NCI-H1436 treated with DMSO at 0.1 percent for 48 hours (cell line): ENCODE measurements at places on chromosomes 4 and X.

DNA sequence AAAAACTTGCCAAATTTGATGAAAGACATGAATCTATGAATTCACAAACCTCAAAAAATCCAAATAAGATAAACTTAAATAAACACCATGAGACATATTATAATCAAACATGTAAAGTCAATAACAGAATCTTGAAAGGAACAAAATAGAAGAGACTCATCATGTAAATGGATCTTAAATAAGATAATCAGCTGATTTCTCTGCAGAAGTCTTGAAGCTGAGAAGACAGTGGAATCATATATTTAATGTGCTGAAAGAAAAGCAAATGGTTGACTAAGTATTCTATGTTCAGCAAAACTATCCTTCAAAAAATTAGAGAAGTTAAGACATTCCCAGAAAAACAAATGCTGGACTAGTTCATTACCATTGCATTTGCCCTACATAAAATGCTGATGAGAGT lies 215.7 kb upstream of the SPIN4 start:
- no peak for DNase-seq

GRCh38 chr4:116478343-116478742 lies 607.0 kb downstream of the TRAM1L1 start:
- no peak for DNase-seq

GRCh38 chr4:93436000-93436626 lies 392.4 kb upstream of the ATOH1 start:
- no peak for DNase-seq

- no peak for DNase-seq
Observed at GRCh38 chrX:41009850-41010846, 75.1 kb upstream of the USP9X start.

GRCh38 chr4:142656178-142656577 lies 189.9 kb downstream of the INPP4B start:
- DNase-seq = no peak

DNA sequence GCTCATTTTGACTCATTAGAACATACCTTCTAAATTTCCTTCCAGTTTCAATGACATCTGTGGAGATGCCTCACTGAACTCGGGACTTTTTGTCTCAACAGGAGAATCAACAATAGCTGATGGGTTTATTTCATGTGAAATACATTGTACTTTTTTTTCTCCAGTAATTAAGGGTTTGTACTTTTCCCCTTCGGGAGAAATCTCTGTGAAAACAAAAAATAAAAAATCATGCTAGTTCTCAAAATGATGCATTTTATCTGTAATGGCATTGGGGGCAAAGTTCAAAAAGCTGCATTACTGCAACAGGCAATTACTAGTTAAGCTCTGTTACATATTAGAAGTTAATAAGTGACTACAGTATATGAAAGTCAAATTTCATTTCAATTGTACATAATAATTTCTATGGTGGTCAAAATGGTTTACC lies 167.3 kb upstream of the SH3RF1 start:
- DNase-seq = no peak

GRCh38 chrX:24805201-24805600 lies 111.5 kb downstream of the POLA1 start:
- no peak for DNase-seq

GRCh38 chrX:10166731-10167151 lies 10.0 kb downstream of the CLCN4 start:
- DNase-seq = no peak

DNA sequence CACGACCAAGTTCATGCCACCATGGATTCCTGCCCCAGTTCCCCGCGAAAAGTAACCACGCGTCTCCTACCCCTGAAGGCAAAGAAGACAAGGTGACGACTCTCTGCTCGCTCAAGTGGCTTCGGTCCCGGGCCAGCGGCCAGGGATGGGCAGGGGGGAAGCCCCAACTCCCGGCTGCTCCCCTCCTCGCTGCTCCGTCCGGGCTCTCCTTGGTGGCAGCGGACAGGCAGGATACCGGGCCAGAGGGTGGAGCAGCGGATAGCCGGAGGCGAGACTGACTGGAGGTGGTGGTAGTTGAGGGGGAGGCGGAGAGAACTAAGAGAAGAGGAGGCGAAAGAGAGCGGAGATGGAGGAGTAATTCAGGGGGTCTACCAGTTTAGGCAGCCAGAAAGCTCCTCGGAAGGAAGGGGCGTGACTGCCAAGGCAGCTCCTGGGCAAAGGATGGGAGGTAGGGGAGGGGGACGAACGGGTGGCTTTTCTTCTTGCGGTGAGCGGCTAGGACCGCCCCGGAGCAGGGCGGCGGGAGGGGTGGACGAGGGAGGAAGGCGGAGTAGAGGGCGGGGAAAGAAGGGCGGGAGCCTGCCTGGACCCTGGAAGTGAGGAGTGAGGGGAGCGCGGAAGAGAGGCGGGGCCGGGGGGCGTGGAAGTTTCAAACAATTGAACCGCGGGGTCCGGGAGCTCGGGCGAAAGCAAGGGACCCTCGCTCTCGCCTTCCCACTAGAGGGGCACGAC lies at the start of gene AMOT:
Gene AMOT (minus strand): TSS at position 450 of the 732 bp plus-strand sequence. CDS start 17,705 bp downstream, outside the sequence.
- DNase-seq = peak; percentile 59

DNA sequence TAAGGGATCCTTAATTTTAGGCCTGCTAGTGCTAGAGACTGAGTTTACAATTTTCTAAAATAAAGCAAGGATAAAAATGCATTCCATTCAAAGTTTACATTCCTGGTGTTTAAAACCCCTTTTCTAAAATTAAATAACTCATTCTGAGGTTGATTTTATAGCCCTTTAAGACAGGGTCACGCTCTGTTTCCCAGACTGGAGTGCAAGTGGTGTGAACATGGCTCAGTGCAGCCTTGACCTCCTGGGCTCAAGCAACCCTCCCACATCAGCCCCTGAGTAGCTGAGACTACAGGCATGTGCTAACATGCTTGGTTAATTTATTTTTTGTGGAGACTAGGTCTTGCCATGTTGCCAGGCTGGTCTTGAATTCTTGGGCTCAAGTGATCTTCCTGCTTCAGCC lies 6.8 kb upstream of the CDKL2 start:
- DNase-seq = no peak

DNA sequence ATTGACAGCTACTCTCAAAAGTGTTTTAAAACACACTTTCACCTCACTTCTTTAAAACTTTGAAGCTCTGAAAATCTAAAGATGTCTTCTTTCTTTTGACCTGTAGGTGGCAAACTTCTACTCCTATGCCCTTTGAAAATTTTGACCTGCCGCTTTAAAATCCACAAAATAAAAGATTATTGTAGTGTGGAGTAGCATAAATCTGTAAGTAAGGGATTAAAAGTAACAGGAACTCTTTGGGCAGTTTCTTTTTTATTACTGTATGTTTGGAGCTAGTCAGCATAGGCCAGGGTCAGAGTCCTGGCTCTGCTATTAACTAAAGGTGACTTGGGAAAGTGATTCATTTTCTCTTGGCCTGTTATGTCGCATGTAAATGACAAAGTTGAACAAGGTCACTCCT lies 25.5 kb downstream of the BBS12 start:
- DNase-seq = no peak
